ENCODE measurements at places on chromosomes 16 and 17.

- DNase-seq: no peak
Observed at GRCh38 chr16:1162701-1163566, 10.0 kb downstream of the CACNA1H start.

DNA sequence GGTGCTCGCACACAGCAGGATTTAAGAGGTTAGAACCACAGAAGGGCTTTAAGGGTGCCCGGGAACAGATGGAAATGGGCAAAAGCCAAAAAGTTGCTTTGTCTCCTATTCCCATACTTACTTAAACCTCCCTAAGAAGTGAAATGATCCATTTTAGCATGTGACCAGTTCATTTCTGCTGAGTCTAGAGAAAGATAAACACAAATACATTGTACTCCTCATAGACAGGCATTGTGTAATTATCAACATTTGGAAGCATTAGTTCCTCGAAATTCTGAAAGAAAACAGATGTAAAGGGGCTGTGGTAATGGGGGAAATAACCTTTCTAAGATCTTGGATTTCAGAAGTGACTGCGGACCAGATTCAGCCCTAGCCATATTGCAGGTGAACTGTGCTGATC, 178.3 kb downstream of the CYB561 start:
- no peak for DNase-seq

DNA sequence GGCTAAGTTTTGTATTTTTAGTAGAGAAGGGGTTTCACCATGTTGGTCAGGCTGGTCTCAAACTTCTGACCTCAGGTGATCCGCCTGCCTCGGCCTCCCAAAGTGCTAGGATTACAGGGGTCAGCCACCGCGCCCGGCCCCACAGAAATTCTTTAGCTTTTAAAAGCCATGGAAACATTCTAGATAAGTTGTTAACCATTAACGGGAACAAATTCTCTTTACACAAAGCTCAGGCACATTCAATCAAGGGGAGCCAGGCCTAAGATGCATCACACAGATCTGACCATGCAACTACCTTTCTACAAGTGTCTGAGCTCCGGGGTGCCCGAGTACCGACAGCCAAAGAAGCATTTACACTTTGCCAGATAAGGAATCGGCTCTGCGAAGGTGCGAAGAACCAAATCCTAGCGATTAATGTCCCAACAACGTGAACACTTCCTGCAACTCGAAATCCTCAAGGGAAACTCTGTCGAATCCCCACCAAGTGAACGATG, 1.0 kb downstream of the EMC8 start:
- DNase-seq: no peak

DNA sequence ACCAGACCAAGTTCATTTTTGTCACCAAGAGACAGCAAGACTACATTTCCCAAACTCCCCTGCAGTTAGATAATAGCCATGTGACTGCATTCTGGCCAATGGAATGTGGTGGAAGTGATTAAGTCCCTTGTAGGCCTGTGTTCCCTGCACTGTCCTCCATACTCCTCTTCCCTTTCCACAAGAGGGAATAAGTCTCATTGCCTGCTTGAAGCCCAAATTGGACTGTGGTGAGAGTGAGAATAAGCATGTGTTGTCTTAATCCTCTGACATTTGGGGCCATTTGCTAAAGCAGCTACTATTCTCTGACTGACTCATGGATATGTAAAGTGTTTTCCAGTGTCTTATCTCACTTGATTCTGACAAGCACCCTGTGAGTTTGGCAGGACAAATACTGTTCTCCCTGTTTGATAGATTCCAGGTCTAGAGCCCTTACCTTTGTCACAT, 20.7 kb downstream of the PIK3R6 start:
- no peak for DNase-seq

GRCh38 chr16:83363521-83363920, 444.3 kb upstream of the HSBP1 start:
- no peak for DNase-seq

GRCh38 chr16:81241706-81242105, 3.2 kb downstream of the BCO1 start:
- DNase-seq: no peak

GRCh38 chr16:72554935-72555334, 383.0 kb upstream of the PMFBP1 start:
- no peak for DNase-seq

- no peak for DNase-seq
Observed at GRCh38 chr17:60586288-60586974, 13.6 kb upstream of the PPM1D start.

DNA sequence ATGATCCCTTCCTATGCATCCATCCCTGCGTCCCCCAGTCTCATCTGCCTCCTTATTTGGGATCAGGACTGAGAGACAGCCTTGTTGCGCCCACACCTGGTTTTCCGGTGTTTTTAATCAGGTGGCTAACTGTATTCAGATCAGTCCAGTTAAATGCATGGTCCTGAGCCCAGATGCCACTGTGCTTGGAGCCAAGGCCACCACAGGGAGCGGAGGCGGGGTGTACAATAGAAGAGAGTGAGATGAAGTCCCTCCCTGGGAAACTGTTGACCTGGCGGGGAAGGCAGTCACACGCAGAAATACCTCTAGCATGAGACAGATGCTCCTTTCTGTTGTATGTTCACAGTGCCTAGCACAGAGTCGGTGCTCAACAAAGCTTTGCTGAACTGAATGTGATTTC, 6.3 kb downstream of the RCVRN start:
- DNase-seq: no peak

DNA sequence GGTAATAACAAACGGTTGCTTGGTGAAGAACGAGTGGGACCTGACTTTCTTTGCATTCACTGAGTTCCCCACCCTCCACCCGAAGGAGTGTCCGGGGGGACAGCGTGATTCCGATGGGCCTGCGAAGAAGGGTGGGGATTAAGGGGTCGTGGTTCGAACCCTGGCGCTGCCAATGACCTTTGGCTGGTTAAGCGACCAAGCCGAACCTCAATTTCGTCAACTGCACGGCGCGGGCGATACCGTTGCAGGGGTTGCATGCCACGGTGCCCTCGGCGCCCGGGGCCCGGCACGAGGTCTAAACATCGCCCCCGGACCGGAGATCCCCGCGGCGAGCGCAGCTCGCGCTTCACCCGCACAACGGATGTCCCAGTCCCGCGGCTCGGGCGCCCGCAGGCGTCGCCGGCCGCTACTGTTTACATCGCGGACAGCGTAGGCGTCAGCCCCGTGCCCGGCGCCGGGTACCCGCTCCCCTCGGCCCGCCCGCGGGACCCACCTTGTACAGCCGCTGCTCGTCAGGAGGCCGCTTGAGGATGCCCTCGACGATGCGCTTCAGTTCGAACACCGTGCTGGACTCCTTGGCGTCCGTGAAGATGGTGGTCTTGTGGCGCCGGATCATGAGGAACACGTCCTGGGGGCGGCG, 460 bp downstream of the ELOB start:
- no peak for DNase-seq

DNA sequence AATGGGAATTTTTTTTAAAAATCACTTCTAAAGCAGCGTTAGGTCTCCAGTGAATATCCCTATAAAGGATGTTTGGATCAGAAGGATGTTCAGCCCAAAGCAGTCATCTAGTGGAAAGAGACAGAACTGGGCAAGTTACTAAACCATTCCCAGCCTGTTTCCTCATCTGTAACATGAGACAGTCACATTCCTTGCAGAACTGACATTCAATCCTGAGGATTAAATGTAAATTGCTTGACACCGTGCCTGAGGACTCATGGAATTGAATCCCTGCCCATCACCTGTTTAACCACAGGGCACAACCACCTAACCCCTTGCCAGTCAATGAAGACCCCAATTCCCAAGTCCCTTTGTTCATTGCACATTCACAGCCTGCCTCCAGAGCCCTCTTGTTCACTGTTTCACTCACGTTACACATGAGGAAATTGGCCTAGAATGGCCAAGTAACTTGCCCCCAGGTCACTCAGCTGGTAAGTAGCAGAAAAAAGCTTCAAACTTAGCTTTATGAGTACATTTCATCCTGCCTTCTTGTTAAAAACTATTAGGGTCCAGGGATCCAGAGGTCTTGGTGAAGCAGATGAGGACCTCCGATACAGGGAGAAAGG, 1.4 kb downstream of the CMTM2 start:
- DNase-seq: no peak

GRCh38 chr16:57486858-57487834, 853 bp upstream of the DOK4 start:
- no peak for DNase-seq

- no peak for DNase-seq
Observed at GRCh38 chr16:48008011-48008525, 147.7 kb downstream of the ABCC12 start.

DNA sequence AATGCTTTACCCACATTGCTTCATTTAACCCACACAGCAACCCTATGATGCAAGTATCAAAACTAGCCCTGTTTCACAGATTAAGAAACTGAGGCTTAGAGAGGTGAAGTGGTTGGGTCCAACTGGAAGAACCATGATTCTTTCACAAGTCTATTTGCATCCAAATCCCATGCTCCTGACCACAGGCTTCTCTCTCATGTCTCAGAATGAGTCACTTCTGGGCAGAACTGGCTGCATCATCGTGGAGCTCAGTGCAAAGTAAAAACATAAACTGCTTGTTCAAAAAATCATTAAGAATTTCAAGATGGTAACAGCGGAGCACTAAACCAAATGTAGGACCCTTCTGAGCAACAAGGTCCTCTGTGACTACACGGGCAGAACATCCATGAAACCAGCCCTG, 20.2 kb upstream of the CES1 start:
- DNase-seq: no peak

DNA sequence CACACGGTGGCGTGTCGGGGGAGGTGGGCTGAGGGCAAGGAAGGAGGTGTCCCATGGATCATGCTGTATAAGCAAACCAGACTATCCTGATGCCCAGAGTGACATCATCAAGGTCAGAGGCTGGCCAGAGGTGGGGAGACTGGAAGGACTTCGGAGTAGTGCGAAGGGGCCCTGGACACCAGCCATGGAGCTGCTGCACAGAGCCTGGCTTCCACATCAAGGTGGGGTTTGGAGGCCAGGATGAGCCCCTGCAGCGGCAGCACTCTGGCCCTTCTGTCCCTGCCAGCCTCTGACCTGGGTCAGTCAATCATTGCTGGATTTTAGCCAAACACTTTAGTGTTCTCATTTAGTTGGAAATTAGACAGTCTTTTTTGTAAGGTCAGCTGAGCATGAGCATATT, 34.8 kb downstream of the MED13 start:
- DNase-seq: no peak

DNA sequence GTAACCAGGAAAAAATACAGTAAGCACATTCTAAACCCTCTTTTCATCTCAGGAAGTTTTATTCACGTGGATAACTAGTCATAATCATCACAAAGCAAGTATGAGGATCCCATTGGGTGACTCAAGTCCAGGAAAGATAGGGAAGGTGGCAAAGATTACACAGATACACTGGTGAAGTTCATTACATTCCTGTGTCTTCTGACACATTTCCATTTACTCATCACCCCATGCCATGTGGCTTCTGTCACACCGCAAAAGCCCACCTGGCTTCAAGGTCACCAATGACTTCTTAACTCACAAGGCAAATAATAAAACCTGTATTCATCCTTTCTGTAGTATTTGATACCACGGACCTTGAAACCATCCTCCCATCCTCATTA, 17.0 kb downstream of the HS3ST3A1 start:
- no peak for DNase-seq

GRCh38 chr16:35344012-35344762, 1884.8 kb downstream of the TP53TG3F start:
- no peak for DNase-seq

DNA sequence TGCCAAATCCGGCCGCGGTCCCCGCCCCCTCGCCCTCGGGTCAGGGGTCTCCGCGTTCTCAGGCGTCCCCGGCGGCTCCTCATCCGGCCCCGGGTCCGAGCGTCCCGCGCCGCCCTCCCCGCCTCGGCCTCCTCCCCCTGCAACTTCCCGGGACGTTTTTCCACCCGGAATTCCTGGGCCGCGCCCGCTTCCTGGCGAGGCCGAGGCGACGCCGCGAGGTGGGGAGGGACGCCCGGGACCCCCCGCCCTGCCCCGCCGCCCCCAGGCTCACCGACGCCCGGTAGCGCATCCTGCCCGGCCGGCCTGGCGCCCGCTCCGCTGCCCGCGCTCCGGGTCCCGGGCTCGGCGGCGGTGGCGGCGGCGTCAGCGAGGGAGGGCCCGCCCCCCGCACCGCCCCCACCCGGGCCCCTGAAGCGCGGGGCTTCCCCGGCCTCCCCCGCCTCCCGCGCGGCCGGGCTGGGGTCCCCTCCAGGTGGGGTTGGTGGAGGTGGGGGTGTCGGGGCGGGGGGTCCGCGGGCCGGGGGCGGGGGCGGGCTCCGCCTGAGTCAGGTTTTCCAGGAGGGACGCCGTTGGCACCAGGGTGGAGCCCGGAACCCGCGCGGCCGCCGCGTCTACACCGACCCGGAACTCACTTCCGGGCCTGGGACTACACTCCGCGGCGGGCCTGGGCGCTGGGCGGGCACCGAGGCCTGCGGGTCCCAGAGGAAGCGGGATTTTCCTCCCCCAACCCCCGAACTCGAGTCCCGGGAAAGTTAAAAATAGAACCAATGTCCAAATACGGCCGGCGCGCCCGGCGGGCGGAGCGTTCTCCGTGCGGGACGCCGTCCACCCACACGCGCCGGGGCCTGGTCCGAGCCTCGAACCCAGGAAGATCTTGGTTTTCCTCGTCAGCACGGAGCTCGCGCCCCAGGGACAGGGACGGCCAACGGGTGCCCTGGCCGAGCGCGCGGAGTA, 6.8 kb downstream of the MYO1C start:
- peak; percentile 59 for DNase-seq

DNA sequence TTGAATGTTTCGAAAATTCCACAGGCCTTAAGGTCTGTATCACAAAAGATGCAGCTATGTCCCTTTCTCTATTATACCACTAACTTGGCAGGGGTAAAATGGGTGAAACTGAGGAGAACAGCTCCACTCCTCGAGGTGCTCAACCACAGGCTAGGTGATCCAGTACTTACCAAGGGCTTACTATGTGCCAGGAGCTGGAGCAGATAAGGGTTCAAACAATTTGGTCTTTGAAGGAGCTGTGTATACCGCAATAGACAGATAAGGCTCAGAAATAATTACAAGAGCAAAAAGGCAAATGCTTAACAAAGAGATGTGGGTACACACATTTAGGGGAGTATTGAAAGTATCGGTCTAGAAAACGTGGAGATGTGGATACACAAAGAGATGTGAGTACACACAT, 1.5 kb downstream of the XPO6 start:
- no peak for DNase-seq

DNA sequence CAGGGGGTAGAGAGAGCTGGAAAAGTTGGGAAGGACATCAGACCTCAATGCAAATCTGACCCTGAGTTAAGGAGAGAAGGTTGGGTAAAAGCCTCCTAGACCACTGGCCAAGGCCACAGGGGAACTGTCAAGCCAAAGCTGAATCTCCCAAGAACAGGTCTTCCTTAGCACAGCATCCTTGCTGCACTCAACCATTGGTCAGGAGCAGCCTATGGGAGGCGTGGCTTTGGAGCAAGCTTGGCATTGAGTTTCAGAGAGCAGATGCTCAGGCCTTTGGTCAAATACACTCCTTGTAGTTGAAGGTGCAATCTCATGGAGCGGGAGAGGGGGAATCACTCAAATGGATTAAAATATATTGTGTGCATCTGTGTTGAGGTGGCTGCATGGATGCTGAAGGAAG, 21.8 kb downstream of the SOX9 start:
- DNase-seq: no peak

- no peak for DNase-seq
Observed at GRCh38 chr17:49452201-49452600, 37.5 kb upstream of the PHB1 start.

GRCh38 chr16:55948230-55948629, 73.1 kb upstream of the CES5A start:
- no peak for DNase-seq

All from stimulated activated CD8-positive, alpha-beta memory T cell treated with anti-CD3 and anti-CD28 coated beads, Interleukin-12 subunit alpha, Interleukin-12 subunit beta, amount 100 ng/mL, for 4 hours (primary cell).